ENCODE measurements at places on chromosomes 7 and 10. TPM values are rescaled to one million over a fixed set of nuclear protein-coding genes. Genes with fewer than 3 reads are reported as not detected.

The RSPH10B2 gene
- 0.37 TPM for total RNA-seq

The ZNF746 gene
- total RNA-seq, result 6.5 TPM

DNA sequence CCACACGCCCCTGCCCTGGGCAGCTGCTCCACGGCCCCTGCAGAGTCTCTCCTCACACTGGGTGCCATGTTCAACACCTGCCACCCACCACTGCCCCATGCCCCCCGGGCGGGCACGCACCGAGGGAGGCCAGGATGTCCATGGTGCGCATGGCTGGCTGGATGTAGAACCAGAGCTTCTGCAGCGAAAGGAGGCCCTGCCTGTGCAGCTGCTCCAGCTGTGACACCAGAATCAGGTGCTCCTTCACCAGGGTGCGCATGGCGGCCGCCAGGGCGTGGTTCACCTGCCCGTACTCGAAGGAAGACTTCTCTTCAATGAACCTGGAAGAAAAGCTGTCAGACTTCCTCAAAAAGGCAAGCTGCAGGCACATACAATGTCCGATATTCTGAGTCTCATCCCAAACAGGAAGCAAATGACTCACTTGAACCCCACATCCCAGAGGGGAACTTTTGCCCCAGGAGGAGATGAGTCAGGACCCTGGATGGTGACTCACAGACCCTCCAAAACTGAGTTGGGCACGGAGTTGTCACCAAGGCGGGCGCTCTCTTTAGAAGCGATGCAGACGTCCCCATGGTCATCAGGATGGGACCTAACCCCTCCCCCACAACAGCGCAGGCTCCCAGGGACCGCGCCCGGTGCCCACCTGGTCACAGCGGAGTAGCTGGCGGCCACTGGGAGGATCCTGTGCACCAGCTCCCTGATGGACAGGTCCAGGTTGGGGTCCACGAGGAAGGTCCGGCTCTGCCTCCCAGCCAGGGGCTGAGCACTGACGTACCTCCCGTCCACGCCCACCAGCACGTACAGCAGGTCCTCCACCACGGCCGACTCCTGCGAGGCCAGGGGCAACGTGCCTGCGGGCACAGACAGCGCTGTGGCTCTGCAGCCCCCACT, 15.5 kb downstream of the TUBGCP2 start:
- peak; percentile 77 for DNase-seq

DNA sequence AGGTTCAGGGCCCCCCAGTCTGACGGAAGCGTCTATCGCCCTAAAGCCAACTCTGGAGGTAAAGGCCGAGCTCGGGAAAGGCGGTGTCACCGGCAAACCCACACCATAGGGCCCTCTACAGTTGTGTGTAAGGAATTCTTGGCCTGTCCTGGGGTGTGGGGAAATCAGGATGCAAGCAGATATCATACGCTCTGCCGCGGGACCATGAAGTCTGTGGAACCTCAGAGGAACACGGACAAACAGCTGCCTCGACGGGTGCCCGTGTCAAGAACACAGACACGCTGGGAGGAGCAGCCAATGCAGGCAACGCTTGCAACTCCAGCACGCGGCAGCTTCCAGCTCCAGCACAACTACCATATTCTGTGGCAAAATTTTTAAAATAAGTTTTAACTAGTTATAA, 157.9 kb downstream of the DIP2C start:
- DNase-seq, result no peak

The PPP1R17 gene
- not detected for total RNA-seq

DNA sequence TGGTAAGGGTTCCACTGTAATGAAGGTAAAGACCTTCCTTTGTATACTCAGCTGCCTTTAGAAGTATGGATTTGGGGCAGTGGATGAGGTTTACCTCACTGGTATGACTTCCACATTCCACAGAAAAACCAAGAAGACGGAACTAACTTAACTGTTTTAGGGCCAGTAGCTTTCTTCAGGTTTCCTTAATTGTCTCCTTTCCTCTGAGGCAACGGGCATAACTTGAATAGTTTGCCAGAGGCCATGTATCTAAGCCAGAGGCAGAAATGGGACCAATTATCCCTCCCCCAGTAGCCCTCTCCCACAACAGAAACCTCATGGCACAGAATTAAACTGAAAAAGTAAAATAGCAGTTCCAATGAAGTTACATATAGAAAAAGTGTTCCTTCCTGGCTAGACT, 281.7 kb downstream of the PHTF2 start:
- DNase-seq, result no peak

The ADAMTS14 gene
- total RNA-seq, result 0.09 TPM

GRCh38 chr7:157508477-157508881, 171.7 kb downstream of the DNAJB6 start:
- no peak for DNase-seq

The PIK3AP1 gene
- 53.4 TPM for total RNA-seq

The KAT6B gene
- total RNA-seq, result 16.2 TPM

DNA sequence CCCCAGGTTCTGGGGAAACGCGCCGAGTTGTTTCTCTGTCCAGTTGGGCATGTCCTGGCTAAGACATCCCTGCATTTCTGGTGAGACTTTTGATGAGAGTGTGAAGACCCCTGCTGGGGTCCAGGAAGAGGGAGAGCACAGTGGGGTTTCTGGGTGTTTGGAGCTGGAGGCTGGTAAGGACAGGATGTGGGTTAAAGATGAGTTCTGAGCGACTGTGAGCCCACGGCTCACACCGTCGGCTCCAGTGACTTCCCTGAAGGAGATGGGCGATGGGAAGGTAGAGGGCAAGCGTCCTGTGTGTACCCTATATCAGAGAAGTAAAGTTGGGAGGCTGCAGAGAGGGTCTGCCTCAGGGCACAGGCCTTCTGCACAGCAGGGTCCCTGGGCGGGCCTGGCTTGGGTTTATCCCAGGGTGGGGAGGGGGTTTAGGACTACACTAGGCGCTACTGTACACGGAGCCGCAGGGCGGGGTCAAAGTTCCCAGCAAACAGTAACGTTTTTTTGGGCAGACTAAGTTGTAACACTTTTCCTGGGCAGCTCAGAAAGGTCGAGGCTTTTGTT, 3.6 kb downstream of the EMX2 start:
- no peak for DNase-seq

DNA sequence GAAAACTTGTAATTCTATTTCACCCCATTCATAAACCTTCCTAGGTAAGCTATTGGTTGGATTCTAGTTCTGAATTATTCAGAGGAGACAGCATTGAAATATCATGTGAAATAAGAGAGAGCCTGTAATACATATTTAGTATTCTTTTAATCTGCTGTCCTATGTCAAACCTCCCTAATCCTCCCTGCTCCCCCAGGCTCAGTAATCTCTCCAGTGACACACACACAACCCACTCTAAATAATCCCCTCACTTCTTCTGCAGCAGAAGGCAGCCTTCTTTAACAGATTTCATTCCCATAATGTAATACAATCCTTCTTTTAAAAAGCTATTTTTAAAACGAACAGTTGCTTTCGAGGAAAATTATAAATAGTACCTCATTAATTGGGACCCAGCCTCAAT, 639.7 kb upstream of the AUTS2 start:
- no peak for DNase-seq

- no peak for DNase-seq
These were observed 212.6 kb downstream of the CHCHD3 start for GRCh38 chr7:132869166-132869861.

DNA sequence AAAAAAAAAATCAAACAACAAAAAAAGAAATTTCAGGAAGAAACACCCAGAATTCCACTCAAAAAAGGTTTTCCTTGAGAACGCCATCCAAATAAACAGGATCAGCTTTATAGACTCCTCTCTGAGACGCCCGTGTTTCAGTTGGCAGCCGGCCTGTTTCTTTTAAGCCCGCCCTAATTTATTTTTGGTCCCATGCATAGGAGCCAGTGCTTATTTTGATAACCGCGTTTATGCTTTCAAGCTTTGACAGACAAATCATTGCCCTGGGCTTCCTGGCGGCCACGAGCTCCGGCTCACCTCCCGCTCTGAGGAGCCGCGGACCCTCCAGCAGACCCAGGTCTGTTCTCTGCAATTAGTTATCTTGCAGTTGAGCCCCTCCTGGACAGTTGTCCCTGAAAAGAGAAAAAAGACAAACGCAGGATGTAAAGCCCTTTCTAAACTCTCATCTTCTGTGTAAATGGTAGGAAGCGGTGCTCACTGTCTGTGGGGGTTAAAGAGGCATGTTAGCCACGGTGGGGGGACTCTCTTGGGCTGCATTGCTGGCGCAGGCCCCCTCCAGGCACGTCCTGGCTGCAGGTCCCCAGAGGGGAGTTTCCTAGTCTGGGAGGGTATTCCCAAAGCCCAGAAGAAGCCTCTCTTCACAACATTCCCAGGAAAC, 22.2 kb upstream of the UNCX start:
- DNase-seq, result no peak

DNA sequence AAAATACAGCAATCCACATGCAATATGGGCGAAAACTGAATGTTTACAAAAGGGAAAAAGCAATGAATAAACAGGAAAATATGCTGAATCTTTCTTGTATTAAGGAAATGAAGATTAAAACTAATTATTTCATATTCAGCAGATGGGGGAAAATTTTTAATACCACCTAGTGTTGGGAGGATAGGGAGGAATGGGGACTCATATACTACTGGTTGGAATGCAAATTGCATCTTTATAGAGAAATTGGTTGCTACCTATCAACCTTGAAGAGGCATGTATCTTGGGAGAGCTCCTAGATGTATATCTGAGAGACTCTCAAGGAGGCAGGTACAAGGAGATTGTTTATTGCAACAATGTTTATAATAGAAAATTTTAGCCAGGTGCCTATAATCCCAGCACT, 101.4 kb downstream of the CREM start:
- no peak for DNase-seq

The VSTM4 gene
- 0.32 TPM for total RNA-seq

DNA sequence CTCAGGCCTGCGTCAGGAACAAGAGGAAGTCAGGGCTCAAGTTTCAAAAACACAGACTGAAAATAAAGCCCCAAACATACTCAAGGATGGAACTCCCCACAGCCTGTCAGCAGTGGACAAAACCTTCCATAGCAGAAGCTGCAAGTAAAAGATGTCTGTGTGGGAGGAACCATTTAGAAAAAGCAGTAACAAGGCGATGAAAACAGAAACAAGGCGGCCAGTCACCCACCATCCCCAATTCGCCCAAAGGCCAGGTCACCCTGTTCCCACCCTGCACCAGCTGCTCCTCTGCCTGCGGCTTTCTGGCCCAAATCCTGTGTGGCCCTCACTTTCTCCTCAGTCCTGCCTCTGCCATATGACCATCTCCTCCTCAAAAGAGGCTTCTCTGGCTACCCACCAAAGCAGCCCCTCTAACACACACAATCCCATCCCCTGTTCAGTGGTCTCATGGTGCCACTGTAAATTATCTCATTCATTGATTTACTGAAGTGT, 27.8 kb downstream of the KCNMA1 start:
- DNase-seq, result no peak

DNA sequence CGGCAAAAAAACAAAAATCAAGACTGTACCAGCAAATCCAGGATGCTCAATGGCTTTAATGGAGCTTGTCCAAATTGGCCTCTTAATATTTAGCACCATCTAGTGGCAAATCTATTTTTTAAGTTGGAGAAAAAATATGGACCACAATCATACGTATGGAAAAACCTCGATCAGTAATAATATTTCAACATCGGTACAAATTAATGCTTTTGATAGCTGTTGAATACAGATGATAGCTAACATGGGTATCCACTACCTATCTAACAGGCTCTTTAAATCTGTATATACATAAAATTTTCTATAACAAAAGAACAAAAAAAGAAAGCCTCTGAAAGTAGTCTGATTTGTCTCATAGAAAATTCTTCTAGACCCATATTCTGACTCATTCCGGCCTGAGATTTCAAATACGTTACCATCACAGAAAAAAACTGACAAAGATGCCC, 29.2 kb downstream of the COA1 start:
- DNase-seq, result no peak

DNA sequence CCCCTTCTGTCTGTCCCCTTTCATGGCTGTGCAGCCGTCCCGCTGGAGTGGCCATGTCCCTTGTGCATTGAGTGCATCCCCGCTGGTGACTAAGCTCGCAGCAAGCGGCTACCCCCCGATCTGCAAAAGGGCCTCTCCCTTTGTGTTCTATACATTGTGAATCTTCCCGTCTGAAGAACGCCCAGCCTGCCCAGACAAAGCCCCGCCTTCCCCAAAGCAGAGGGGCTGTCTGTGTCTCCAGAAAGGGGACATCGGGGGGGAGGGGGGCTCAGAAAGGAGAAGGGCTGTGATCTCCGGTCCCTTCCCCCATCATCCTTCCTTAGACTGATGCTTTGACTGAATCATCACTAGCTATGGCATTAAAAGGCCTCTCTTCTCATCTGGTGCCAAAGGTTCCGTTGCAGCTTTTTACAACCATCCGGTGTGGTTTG, 11.9 kb downstream of the NPTX2 start:
- no peak for DNase-seq

- DNase-seq, result no peak
These were observed 23.1 kb downstream of the KCP start for GRCh38 chr7:128887169-128888038.

- DNase-seq, result no peak
These were observed 27.8 kb upstream of the NUB1 start for GRCh38 chr7:151313857-151314256.

GRCh38 chr10:112249722-112250121, 33.5 kb upstream of the TECTB start:
- DNase-seq, result no peak

The KIAA1549 gene
- total RNA-seq, result 8.0 TPM

DNA sequence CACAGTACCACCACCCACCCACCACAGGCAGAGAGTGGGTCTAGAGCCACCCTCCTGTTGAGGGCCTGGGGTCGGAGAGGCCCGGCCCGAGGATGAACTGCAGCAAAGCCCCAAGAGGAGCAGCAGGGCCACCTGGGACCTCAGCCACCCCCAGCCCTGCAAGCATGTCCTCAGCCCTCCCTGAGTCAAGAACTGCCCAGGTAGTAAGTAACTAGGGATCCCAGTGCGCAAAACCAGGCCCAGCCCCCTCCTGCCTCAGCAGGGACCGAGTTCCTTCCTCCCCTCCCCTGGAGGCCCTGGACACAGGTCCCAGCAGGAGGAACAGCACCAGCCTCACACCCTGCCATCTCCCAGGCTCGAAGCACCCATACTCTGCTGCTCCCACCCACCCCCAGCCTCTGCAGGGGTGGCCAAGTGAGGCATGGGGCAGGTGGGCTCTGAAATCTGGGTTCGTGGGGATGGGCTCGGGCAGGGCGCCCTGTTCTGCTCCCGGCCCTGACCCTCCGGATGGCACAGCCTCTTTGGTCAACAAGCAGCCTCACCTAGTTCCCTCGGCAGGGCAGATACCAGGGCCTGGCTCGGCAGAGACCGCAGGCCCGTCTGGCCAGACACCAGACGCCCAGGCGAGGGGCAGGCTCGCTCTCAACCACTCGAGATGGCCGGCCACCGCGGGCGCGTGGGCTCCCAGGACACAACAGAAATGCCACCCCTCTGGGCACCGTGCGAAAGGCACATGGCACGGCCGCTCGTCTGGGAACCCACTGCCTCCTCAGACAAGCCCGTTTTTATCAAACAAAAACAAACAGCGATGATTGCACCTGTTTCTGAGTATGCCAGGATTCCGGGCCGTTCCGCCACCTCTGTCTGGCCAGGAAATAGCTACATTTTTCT, 15.2 kb downstream of the PDGFA start:
- DNase-seq, result peak; percentile 77

DNA sequence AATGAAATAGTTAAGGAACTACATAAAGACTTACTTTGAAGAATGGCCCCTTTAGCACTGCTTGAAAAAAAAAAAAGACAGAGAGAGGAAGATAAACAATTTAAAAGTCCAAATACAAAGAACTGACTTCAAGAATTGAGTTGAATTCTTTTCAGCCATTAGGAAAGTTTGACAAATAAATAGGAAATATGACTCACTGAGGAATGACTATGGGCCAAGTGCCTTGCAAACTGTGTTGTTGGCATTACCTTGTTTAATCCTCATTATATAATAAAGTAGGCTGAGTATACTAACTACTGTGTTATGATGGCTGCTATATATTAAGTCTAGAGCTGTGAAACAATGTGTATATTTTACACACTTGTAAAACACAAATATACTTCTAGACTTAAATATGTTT, 151.1 kb downstream of the ELMO1 start:
- no peak for DNase-seq
